CD4-positive, alpha-beta T cell treated with Interleukin-15 for 4 hours (primary cell): ENCODE measurements at places on chromosomes 13 and 19.

DNA sequence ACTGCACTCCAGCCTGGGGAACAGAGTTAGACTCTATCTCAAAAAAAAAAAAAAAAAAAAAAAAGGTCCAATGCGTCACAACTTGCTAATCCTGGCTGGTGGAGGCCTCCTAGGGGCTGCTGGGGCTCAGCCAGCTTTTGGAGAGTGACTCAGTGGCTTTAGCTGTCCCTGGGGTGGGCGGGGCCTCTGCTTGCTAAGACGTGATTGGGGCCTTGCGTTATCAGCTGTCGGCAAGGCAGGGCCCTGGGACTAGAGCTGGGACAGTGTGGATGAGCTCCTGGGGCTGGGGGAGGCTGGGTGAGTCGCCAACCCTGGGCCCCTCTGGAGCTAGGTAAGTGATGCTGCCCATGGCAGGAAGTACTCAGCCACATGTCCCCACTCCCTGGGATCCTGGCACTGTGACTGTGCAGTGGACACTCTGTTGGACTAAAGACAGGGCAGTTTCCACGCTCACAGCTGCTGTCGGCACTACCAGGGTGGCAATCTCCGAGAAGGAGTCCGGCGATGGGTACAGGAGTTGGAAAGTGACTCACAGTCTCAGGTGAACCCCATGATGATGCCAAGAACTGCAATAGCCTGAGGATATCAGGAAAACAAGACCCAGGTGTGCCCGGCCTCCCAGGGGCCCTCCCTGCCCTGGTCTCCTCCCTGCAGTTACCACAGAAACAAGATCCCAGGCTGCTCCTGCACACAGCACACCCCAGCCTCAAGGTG lies 32.2 kb downstream of the F2RL3 start:
- no peak for DNase-seq

GRCh38 chr13:74090397-74090796 lies 43.8 kb downstream of the KLF12 start:
- DNase-seq: no peak

DNA sequence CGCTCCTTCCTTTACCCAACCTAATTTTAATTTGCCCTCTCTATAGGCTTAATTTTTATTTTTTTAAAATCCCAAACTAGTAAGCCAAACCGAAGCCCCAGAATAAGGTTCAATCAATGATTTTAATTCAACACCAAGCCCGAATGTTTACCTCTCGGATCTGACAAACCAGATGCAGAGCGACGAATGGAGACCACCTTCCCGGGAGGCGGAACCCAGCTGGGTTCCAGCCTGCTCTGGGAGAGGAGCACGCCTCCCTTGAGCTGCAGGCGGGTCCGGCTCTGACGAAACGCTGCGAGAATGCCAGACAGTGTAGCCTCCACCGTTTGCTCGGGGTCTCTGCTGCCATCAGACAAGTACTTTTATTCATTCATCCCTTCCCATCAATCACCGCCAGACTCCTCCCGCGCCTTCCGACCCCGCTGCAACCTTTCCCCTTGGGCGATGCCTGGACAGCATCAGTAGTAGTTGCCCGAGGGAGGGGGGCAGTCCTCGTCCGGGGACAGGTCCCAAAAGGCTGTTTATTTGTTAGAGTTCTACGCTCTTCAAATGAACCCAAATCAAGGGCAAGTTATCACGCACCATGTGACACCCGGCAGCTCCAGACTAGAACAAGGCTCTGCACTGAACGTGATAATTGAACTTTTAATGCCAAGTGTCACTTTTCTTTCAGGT lies 752 bp upstream of the EDNRB start:
- no peak for DNase-seq

DNA sequence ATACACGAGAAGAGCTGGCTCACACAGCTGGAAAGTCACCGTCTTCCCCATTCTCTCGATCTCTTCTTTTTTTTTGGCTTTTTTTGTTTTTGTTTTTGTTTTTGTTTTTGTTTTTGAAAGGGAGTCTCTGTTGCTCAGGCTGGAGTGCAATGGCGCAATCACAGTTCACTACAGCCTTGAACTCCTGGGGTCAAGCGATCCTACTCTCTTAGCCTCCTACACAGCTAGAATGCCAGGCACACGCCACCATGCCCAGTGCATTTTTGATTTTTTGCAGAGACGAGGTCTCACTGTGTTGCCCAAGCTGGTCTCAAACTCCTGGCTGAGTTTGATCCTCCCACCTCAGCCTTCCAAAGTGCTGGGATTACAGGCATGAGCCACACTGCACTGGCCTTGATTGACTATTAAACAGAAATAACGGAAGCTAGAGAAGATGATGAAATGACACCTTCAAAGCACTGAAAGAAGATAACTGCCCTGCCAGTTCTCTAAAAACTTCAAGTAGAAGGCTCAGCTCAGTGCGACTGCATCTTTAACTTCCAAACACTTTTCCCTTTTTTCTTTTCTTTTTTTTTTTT lies 4.0 kb downstream of the FXYD3 start:
- no peak for DNase-seq

DNA sequence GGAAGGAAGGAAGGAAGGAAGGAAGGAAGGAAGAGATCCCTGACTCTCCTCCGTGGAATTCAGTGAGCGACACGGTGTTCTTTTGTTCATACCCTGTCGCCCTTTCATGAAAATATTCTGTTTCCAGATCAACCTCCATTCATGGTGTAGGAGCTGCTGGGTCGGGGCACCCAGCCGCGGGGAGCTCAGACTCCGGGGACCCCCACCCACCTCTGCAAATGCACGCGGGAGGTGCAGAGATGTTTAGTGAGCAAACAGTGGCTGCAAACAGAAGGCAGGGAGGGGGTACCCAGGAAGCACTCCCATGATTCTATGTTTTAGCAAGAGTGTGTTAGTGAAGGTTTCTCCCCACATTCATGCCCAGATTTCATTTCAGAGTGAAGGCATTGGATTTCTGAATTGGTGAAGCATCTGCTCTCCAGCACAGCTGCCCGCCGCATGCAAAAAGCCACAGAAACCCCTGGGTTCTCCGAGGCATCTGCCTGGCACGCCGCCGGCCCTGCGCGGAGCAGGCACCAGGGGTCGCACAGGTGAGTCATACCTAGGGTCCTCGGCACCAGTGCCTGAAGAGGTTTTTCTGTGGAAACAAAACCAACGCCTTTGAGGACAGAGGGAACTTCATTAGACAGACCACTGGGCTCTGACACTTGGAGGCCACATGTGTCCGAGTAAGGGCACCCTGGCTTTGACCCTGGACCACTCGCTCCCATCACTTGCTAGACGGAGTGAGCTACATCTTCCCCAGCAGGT lies 80.6 kb downstream of the ZNF557 start:
- no peak for DNase-seq

DNA sequence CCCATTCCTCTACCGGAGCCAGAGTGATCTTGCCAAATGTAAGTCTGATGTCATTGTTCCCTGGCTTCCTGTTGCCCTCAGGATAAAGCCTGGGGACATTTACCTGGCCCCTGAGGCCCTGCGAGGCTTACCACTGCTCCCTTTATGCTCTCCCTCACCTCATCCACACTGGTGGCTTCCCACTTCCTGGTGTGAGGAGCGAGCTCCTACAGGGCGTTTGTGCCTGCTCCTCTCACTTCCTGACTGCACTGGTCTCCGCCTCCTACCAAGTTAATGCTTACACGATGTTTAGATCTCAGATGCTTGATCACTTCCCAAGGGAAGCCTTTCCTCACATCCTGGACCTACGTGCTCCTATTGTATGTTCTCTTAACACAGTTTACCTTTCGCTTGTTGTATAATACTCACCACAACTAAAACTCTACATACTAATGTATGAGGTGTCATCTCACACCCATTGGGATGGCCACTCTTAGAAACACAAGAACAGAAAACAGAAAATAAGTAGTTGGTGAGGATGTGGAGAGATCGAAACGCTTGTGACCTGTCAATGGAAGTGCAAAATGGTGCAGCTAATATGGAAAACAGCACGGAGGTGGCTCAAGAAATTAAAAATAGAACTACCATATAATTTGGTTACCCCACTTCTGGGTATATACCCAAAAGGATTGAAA lies 177.6 kb downstream of the SHISA2 start:
- DNase-seq: no peak

- DNase-seq: no peak
Measured at GRCh38 chr19:38155453-38155852, 68.6 kb downstream of the DPF1 start.

DNA sequence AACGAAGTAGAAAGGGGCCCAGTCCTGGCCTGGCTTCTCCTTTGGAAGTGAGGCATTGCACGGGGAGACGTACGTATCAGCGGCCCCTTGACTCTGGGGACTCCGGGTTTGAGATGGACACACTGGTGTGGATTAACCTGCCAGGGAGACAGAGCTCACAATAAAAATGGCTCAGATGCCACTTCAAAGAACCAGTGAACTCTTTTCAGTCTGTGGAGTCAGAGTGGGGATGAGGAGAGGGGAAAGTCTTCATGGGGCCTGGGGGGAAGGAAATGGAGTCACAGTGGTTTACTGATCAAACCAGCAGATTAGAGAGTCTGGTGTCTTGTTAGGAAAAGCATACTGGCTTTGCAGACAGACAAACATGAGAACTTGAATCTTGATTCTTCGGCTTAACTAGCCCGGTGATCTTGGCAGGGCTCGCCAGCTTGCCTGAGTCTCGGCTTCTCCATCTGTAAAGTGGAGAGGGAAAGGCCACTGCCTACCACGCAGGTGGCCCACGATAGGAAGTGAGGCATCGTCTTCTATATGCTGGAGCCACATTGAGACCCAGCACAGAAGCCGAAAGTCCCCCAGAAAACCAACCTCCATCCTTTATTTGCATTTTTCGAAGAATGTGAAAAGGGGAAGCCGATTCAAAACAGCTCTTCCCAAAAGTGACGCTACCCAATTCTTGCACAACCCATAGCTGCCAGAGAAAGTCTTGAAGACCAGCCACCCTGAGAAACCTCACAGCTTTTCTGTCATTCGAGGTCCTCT lies at the start of gene FFAR1:
Gene FFAR1, plus strand, starts transcription at position 732 of the 759 bp plus-strand sequence. CDS start 3,650 bp downstream, outside the sequence.
- peak; percentile 59 for DNase-seq

- no peak for DNase-seq
Measured at GRCh38 chr13:45674908-45675307, 27.2 kb upstream of the CBY2 start.

- DNase-seq: peak; percentile 87
Measured at GRCh38 chr19:35066691-35067563, 25.4 kb downstream of the HPN start.

DNA sequence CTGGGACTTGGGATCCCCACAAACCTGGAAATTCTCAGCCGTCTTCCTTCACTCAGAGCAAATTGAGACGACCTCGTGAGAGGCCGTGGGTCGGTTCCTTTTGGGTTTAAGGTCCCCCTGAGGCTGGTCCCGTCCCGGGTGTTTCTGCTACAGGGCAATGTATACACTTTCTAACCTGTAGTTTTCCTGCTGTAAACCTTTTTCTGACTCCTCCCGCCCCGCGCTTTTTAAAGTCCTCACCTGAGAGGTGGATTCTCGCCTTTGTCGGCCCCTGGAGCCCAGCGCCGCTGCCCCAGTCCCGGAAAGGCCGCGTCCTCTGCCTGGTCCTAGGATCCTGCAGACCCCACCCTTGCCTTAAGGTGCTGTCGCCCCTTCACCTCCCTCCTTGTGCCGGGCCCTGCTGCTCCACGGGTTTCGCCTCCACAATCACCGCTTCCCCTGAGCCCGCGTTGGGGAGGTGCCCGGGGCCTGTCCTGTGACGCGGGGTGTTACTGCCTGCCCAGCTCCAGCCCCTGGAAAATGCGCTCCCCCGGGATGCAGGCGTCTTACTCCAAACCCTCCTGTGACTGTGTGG lies 391 bp downstream of the ZNF761 start:
- DNase-seq: no peak

DNA sequence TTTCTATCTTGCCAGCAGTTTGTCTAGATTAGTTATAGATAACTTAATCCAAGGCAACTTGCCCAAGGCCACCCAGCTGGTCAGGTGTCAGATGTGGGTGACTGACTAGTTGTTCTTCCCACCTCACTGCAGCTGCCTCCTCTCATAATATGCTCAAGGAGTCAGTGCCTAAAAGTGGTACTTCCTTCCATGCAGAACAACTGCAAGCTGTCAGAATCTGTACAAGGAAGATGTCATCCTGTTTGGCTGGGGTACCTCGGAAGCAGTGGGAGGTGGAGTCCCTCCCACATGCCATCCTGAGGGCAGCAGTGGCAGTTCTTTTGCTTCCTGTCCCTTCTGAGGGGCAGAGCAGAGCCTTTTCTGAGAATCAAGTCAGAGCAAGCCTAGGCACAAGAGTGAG lies 193.2 kb upstream of the RFC3 start:
- no peak for DNase-seq

DNA sequence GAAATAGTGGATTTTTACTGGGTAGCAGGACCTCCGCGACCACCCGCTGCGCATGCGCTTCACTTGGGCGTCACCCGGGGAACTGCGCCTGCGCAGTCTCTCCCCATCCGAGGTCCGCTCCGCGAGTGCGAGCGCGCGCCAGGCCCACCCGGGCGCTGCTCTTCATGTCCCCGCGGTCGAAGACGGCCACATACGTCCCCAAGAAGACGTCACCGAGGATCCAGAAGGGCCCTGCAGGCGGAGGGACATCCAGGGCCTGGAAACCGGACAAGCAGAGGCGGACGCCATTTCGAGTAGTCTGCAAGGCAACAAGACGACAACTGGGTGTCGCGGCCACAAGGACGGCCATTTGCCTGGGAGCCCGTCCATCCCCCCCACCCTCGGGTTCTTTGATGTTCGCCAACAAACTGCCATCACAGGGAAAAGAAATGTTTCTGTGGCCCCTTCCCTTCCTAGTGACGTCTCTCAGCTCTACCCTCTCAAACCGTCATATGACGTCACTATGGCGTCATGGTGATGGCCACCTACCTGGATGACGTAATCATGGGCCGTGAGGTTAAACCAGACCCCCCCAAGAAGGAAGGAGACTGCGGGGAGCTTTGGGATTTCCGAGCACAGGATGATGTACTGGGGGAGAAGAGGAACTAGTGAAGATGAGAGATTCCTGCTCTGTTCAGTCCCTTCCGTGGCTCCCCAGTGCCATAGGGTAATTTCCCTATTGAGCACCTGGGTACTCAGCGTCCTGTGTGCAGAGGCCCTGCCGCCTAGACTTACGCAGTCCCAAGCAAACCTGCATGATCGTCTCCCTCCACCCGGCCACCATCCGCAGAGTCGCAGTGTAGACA lies 6.7 kb downstream of the NAPSA start:
- DNase-seq: peak; percentile 82

DNA sequence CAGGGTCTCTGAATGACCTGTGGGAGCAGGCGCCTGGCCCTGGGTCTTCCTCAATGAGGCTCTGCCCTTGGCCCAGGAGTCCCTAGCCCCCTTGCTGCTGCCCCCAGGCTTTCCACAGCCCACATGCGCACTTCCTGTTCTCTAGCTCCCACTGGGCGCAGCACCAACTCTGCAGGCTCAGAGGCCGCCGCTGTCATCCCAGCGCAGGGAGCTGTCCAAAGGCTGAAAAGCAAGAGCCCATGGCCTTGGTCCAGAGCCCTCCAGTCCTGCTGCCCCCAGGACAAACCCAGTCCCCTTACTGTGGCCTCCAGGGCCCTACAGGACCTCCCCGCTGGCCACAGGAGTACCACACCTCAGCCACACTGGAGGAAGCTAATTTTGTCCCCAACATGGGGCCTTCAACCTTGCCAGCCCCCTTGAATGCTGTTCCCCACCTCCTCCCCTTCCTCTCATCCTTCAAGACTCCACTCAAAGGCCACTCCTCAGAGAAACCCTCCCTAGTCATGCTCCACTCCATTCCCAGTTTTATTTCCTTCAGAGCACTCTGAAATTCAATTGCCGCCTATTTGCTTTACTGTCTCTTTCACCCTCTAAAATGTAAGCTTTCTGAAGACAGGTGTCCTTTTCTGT lies 8.0 kb upstream of the POU2F2 start:
- DNase-seq: no peak

- DNase-seq: no peak
Measured at GRCh38 chr13:28527629-28528028, 32.7 kb upstream of the FLT1 start.

- no peak for DNase-seq
Measured at GRCh38 chr19:4986056-4986455, 17.1 kb downstream of the KDM4B start.
